Pulmonary artery endothelial cell (primary cell): ENCODE measurements at places on chromosomes 2 and 18.
A peak's percentile ranks its signal among the peaks of the same experiment; 100 is the strongest.

DNA sequence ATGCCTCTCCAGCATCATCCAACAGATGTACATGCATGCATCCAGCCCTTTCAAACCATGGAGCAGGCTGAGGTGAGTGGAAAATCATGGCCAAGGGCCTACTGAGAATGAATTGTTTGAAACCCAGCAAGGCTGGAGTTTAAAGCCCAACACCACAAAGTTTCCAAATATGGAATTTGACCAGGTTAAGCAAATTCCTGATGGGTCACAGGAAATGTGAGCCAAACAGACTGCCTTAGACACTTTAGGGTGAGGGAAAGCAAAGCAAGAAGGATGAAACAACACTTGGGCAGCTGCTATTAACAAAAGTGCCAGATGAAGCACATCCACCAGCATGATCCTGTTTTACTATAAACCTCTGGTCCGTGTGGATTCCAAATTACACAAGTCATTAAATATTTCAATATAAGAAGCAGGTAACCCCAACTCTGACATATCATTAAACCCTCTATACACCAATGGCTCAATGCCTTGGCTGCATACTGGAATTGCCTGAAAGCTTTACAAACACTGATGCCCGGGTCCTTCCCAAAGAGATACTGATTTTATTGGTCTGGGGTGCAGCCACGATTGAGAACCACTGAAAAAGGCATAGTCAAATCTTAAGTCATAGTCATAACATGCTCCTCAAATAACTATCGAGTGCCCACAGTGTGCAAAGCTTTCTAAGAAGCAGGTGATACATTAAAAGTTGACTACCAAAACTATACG is 9.1 kb downstream of the KLF7 start:
- DNase-seq: no peak

DNA sequence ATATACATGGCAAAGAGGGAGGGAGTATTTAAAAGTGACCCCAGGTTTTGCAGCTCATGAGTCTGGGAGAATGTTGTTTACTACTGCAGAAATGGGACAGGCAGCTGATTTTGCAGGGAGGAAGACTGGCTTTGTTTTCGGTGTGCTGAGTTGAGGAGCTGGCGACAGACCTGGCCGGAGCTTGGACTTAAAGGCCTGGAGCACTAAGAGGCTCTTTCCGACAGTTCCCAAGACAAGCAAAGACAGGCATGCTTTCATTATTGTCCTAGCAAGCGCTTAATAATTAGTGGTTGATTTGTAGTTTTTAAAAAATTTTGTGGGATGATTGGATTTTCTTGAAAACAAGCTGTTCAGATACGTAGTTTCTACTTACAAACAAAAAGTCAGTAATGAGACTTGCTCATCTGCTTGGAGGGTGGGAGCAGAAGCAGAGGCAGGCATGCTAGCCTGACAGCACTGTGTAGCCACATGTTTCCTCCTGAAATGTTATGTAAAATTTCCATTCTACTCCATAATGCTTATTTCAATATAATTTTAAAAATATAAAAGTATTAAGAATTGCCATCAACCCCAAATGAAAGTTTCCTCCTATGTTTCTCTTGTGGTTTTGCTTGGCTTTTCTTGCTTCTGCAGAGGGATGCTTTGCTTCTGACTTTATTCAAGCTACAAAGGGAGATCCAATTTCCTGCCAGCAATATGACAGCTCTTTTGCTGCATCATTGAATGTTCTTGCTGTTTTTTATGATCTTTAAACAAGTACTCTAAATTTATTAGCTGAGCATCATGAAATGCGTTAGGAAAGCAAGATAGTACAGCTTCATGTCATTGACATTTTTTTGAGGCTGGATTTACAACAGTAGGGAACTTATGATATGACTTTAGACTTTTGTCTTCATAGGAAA is 75.8 kb downstream of the PHLPP1 start:
- DNase-seq: no peak

DNA sequence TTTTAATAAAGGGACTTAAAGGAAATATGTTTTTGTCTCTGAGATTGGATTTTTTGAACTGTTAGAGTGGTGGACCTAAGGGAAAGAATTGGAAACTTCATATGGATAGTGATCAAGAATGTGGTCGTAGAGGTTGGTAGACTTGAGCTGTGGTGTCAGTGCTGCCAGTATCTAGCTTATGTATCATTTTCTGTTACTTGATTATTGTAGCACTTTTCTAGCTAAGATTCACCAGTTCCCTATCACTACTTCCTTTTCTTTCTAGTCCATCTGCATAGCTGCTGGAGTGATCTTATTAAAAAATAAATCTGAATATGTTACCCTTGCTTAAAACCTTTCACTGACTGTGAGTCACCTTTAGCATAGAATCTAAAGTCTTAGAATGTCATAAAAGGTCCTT is 6.0 kb downstream of the ACVR2A start:
- no peak for DNase-seq

DNA sequence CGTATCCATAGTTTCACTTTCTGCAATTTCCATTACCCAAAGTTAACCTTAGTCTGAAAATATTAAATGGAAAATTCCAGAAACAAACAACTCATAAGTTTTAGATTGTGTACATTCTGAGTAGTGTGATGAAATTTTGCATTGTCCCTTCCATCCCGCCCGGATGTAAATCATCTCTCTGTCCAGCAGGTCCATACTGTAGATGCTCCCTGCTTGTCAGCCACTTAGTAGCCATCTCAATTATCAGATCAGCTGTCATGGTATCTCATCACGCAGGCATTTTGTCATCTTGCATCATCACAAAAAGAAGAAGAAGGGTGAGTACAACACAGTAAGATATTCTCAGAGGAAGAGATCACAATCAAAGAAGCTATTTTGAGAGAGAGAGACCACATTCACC is 185.0 kb upstream of the STK17B start:
- no peak for DNase-seq

GRCh38 chr18:60188958-60189357 is 183.6 kb downstream of the MC4R start:
- no peak for DNase-seq

DNA sequence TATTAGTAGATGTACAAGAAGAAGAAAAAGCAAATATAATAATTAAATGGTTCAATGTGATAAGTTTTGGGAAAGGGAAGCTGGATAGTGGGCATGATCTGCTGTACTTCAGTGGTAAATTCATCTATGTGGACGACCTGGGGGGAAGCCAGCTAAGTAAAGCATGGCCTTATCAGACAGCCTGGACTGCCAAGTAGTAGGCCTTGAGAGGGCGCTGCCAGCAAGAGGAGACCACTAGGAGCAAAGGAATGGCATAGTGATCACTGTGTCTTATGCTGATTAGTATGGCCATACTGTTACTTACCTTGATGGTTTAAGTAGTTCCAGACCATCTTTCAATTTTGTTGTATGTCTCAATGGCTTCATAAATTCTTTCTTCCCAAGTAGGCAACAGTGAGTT is 287.6 kb downstream of the SETBP1 start:
- no peak for DNase-seq

- DNase-seq: peak; percentile 60
Measured at GRCh38 chr18:1002653-1003178, 98.0 kb downstream of the ADCYAP1 start.

GRCh38 chr2:121256720-121257479 is 28.1 kb downstream of the TFCP2L1 start:
- DNase-seq: no peak

DNA sequence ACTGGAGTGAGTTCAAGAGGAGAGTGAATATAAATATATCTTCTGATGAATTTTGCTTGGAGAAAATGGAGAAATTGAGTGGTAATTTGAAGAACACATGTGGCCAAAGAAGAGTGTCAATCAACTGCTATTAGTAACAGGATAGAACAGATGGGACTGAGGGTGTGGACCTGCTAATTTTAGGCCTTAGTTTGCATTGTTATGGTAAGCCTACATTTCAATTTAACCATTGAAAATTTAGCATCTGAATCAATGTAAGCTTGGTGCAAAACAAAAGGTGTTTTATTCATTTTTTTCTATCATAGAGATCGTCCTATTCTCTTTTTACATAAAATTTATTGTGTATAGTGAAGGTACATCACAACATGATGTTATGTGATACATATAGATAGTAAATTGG is 42.1 kb upstream of the CDH19 start:
- DNase-seq: no peak

GRCh38 chr2:174764280-174765255 is at the start of gene CHRNA1:
Gene CHRNA1, minus strand, starts transcription at chr2:174764472. Its CDS starts 78 bp downstream, at chr2:174764394.
- DNase-seq: no peak

DNA sequence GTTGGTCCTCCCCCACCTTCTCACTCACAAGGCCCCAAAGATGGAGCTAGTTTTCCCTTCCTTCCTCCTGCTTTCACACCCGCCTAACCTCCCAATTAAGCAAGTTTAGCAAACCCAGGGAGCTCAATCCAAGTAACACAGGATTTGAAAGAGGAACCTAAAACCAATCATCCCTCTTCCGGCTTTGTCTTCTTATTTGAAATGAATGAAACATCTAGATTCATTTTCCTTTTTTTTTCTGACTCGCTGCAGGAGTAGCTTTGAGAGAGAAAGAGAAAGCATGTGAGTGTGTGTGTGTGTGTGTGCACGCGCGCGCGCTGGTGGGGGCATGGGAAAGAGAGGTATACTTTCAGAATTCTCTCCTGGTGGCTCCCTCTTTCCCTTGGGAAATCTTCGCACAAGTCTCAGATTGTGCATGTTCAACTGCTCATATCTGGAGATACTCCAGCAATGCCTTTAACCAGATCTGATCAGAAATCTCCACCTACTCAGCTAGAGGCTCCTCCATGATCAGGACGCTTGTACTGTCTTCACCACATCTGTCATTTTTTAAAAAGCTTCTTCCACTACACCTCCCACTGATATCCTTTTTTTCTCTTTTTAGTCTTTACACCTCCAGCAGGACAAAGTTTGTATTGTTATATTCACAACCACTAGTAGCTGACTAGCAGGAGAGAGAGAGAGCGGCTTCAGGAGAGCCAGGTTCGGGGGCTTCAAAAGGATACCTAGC is 1.7 kb downstream of the SLC8A1 start:
- DNase-seq: no peak

GRCh38 chr2:171169333-171169732 is 8.6 kb upstream of the TLK1 start:
- no peak for DNase-seq

GRCh38 chr2:95352310-95353054 is 50.0 kb upstream of the FAHD2A start:
- no peak for DNase-seq

DNA sequence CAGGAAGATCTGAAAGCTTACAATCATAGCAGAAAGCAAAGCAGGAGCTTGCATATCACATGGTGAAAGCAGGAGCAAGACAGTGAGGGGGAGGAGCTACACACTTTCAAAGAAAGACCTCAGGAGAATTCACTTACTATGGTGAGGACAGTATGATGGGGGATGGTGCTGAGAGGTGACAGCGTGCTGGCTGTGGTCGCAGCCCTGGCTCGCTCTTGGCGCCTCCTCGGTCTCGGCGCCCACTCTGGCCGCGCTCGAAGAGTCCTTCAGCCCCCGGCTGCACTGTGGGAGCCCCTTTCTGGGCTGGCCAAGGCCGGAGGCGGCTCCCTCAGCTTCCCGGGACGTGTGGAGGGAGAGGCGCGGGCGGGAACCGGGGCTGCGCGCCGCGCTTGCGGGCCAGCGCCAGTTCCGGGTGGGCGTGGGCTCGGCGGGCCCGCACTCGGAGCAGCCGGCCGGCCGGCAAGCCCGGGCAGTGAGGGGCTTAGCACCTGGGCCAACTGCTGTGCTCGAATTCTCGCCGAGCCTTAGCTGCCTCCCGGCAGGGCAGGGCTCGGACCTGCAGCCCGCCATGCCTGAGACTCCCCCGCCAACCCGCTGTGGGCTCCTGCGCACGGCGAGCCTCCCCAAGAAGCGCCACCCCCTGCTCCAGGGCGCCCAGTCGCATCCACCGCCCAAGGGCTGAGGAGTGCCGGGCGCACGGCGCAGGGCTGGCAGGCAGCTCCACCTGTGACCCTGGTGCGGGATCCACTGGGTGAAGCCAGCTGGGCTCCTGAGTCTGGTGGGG is 131.9 kb upstream of the SPATS2L start:
- DNase-seq: no peak

DNA sequence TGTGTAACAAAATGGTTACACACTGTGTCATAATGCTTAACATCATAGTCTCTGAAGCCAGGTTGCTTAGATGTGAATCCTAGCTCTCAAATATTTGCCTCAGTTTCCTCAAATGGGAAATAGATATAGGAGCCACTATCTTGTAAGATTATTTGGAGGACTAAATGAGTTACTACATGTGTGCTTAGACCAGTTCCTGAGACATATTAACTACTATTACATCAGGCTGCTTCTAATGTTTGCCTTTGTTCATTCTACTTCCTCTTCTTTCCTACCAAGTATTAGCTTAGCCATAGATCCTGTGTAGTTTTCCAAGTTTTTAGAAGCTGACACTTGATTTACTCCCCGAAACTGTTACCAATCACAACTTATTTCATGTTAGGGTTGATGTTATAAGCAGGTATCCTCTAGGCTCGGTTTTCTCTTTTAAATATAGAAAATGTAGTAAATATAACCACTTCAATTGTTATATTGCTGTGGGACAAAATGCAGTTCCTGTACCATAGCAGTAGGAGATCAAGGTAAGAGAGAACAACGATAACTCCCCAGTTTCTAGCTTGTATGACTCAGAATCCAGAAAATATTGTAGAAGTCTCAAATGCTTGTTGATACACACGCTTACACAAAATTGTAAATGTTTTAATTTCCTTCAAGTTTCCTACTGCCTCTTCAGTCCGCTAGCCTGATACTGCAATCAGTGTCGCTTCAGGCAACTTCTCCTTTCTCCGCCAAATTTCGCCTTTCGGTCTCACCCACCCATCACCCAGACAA is 751 bp upstream of the DNAJC10 start:
- DNase-seq: no peak

GRCh38 chr2:199136242-199136641 is 321.5 kb downstream of the SATB2 start:
- no peak for DNase-seq

- no peak for DNase-seq
Measured at GRCh38 chr2:196592331-196592910, 47.1 kb upstream of the CCDC150 start.

GRCh38 chr18:76721207-76721996 is 101.0 kb upstream of the ZNF236 start:
- no peak for DNase-seq

DNA sequence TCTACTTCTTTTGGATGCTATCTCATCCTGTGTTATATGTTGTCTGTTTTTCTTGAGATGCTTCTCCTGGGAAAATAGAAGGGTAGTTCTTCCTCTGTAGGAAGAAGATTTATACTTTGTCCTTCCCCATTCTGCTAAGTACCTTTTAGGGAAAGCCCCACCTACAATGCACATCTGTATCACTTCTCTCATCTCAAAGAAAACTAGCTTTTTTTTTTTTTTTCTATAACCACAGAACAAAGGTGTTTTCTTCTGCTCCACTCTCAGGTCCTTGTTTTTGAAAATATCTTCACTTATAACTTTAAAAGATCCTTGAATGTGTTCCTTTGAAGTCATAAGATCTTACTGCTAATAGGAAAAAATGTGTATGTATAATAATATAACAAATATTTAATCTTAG is 30.8 kb downstream of the CCDC150 start:
- no peak for DNase-seq
